Ascending aorta (tissue), 2 donors: ENCODE measurements at places on chromosomes 2 and 18. TPM values are rescaled to one million over a fixed set of nuclear protein-coding genes. Genes with fewer than 3 reads are reported as not detected.

CD8B gene
- total RNA-seq, result not detected

ITGA6 gene
- 40.7 TPM for total RNA-seq

DNA sequence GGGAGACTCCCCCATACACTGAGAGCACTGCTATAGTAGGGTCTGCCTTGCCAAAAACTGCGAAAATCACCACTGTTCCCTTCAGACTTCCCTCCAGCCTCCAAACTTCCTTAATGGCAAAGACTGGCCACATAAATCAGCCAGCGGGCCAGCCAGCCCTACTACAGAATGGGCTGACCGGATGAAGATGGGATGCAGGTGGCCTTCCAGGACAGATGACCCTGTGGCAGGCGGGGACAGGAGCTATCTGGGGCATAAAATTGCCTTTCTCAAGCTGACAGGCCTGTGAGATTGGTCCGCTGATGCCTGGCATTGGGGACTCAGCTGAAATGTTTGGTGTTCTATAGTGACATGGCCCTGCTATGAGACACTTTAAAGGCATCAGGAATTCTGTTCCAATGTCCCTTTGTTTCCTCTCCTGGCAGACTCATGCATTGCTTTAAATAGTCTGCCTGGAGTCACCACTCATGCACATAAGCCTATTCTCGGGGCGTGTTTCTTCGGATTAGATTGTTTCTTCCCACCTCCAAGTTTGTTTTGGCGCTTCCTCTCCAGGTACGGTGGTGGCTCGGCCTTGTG is 135.9 kb downstream of the ALPK2 start:
- peak overlapping the region; percentile 50 for H3K4me3 ChIP-seq

GRCh38 chr2:241767464-241768250 is 9.0 kb upstream of the GAL3ST2 start:
- no peaks in the 10 kb centered on the region for H3K4me1 ChIP-seq
- DNase-seq, result no peak
- no peak overlapping the region for H3K27ac ChIP-seq
- H3K36me3 ChIP-seq, result peaks cover 13% of the 10 kb centered on the region

DNA sequence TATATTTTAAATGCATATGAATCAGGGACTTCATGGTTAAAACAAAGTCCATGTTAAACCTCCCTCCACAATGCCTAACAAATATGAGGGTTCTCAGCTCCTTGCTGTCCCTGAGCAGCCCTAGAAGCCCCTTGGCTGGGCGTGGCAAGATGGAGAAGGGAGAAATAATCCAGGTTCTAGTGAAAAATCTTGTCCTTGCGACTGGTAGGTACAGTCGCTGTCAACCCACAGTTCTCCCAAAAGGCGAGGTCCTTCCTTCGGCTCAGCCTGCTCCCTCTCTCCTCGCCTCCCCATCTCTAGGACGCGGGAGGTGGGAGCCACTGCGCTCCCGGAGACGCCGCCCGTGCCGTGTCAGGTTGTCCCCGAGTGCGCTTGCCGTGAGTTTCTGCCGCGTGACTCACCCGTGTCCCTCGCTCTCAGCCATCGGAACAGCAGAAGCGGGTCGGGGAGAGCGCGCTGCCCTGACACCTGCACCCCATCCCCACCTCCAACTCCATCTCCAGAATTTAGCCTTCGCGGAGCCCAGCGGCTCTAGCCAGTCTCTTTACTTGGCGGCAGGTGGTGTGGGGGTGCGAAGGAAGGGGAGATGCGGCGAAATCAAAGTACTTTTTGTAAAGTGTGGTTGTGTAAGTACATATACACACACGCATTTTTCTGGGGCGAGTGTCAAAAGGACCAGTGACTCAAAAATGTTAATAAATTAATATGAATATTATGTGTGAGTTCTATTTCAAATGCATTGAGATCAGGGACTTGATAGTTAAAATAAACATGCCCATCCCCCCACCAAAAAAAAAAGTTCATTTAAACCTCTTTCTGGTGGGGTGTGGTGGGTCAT is 65.1 kb upstream of the TMEM17 start:
- no peaks in the 10 kb centered on the region for H3K36me3 ChIP-seq
- peak overlapping the region; percentile 24 for H3K4me3 ChIP-seq
- H3K27ac ChIP-seq, result no peak overlapping the region
- no peaks in the 10 kb centered on the region for H3K27me3 ChIP-seq

- no peaks in the 10 kb centered on the region for H3K4me1 ChIP-seq
- H3K4me3 ChIP-seq, result no peak overlapping the region
- no peaks in the 10 kb centered on the region for H3K27me3 ChIP-seq
- H3K36me3 ChIP-seq, result no peaks in the 10 kb centered on the region
- DNase-seq, result no peak
These were observed 17.5 kb downstream of the C18orf63 start for GRCh38 chr18:74333091-74333490.

DNA sequence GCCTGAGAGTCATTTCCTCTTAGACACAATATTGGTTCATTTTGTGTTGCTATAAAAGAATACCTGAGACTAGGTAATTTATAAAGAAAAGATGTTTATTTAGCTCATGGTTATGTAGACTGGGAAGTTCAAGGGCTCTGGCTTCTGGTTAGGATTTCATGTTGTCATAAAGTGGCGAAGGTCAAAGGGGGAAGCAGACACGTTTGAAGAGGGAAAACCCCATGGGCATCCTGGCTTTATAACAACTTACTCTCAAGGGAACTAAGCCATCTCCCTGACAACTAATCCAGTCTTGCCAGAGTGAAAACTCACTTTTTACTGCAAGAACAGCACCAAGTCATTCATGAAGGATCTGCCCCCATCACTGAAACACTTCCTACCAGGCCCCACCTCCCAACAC is 89.7 kb upstream of the RNF152 start:
- H3K4me1 ChIP-seq, result peaks cover 13% of the 10 kb centered on the region
- H3K4me3 ChIP-seq, result no peak overlapping the region
- DNase-seq, result no peak
- H3K36me3 ChIP-seq, result no peaks in the 10 kb centered on the region
- H3K27ac ChIP-seq, result no peak overlapping the region
- H3K27me3 ChIP-seq, result no peaks in the 10 kb centered on the region

- H3K4me1 ChIP-seq, result peaks cover 11% of the 10 kb centered on the region
- H3K4me3 ChIP-seq, result no peak overlapping the region
- no peak for DNase-seq
These were observed 6.4 kb upstream of the TRIB2 start for GRCh38 chr2:12710301-12710700.
